Activated CD4-positive, alpha-beta T cell treated with anti-CD3 and anti-CD28 coated beads for 1 hour (primary cell): ENCODE measurements at places on chromosomes 2 and 18.
A peak's percentile ranks its signal among the peaks of the same experiment; 100 is the strongest.

DNA sequence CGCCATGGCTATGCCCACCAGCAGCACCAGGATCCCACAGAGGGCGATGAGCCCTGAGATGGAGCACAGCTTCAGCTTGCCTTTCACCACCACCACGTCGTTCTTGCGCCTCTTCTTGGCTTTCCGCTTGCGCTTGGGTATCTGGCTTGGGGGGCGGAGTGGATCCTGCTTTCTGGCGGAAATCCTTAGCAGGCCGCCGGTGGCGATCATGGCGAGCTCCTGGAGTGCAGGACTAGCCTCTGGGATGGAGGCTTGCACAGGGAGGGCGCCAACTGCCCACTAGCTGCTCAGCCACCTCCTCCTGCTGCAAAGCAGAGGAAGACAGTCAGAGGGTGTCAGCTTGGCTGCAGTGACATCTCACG is 3.5 kb downstream of the TMEM200C start:
- DNase-seq, result no peak

DNA sequence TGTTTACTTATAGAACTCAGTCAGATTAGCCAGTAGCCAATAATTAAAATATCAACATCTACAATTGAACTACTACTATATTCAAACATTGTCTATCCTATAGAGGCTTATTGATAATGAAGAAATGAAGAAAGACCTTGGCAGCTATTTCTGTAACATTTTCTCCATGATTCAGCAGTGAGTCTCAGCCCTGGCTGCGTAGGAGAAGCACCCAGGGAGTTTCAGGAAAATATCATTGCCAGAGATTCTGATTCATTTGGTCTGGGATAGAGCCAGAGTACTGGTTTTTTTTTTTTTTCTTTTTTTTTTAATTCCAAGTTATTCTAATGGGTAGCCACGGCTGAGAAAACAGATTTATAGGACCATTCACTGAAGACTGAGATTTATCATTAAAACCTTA is 404.8 kb downstream of the TXNL1 start:
- DNase-seq, result no peak

DNA sequence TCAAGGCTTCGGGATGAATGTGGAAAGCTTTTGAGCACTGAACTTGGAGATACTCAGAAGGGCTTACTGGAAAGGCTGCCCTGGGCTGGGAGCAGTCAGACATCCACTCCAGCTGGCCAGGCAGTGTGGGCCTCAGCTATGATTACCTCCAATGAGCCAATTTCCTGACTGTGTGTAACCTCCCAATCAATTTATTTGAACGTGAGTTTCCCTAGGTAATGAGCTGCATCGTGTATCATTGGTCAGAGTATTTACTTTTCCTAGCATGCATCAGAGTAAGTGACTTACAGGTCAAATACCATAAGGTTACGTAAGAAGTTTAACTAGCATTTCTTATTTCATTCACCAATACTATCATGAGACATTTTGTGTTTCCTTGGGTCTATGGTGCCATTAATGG is 11.0 kb upstream of the CTAGE1 start:
- DNase-seq, result no peak

- DNase-seq, result no peak
Observed at GRCh38 chr2:158378926-158379325, 77.6 kb downstream of the CCDC148 start.

DNA sequence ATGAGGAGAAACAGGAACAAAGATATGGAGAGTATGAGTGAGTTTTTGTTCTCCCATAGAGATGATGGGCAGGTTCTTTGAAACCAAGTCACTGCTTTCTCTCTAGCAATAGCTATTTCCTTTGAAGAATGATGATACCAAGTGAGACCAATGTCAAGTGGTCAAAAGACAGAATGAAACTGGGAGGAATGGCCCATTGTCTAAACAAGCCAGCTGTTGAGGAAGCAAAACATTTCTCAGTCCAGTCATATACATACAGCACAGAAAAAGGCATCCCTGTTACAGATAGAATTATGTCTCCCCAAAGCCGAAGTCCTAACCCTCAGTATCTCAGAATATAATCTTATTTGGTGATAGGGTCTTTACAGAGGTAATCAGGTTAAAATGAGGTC is 66.1 kb upstream of the EPC2 start:
- DNase-seq, result no peak

GRCh38 chr2:102442967-102443828 is 20.2 kb downstream of the IL18RAP start:
- peak; percentile 15 for DNase-seq

DNA sequence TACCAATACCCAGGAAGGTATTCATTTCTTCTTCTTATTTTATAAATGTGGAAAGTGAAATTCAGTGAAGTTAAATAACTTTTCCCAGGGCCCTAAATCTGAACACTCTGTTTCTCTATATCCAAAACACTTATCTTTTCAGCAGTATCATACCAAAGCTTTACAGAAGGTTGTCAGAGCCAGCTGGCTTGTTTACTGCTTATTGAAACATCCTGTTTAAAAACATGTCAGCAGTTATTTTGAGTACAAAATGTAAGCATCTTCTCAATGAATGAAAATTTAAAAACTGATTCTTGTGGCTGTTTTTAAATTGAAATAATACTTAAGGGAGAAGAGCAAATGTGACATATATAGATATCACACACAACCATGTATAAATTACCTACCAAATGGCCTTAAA is 11.3 kb upstream of the CDH19 start:
- DNase-seq, result no peak

GRCh38 chr18:46401486-46402070 is 255.4 kb downstream of the LOXHD1 start:
- DNase-seq, result no peak

DNA sequence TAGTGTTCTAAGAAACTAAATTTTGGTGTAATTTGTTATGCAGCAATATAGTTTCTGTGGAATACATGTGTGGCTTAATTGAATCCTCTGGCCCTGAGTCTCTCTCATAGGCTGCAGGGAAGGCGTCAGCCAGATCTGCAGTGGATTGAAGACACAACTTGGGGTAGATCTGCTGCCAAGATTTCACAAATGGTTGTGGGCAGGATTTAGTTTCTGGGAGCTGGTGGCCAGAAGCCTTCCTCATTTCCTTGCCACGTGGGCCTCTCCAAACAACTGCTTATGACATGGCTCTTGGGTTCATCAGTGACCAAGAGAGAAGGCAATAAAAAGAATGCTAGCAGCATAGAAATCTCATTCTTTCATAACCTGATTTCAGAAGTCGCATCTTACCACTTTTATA is 28.2 kb downstream of the CCDC102B start:
- no peak for DNase-seq

DNA sequence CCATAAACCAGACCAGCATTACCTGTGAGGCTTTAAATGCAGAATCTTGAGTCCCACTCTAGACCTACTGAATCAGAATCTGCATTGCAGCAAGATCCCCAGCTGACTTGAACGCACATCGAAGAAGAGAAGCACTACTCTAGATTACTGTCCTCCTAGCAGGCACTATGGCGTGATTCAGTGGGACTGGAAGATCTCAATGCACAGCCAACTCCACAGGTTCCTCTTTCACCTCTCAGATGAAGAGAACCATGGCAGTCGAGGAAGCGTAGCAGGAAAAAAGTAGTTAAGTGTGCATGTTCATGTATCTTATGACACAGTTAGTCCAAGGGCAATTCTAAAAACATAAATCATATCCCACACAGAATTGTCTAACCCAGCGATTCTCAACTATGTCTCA is 97.4 kb downstream of the STK39 start:
- DNase-seq, result no peak
